ENCODE measurements at places on chromosomes 1 and 21.
A peak's percentile ranks its signal among the peaks of the same experiment; 100 is the strongest.

GRCh38 chr1:25810341-25811299 is 9.1 kb upstream of the MTFR1L start:
- DNase-seq, result peak; percentile 73

- DNase-seq, result no peak
Measured at GRCh38 chr1:52164604-52165003, 22.7 kb downstream of the ZFYVE9 start.

DNA sequence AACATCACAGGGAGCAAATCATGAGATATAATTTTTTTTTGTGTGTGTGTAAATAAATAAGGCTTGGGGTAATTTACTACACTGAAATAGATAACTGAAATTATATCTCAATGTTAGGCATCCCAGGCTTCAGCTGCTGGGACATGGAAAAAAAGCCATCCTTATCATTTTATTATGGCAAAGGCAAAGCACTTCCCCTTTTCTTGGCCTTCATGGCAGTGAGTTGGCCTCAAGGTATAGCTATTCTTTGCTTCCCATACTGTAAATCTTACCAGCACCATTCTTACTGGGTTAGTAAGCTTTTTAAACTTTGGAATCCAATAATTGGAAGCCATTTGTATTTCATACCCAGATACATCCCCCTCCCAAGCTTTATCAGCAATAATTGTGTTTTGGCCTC is 29.0 kb downstream of the RBM11 start:
- DNase-seq, result no peak

GRCh38 chr1:198892065-198892464 is 253.2 kb downstream of the PTPRC start:
- no peak for DNase-seq

- no peak for DNase-seq
Measured at GRCh38 chr1:27574871-27575831, 28.8 kb downstream of the AHDC1 start.

- no peak for DNase-seq
Measured at GRCh38 chr21:10616535-10616934, 95.2 kb downstream of the TPTE start.

GRCh38 chr1:204150702-204151551 is 917 bp downstream of the ETNK2 start:
- DNase-seq, result no peak

- DNase-seq, result no peak
Measured at GRCh38 chr1:237901299-237901934, 10.7 kb upstream of the ZP4 start.

- DNase-seq, result no peak
Measured at GRCh38 chr1:70436622-70437251, 25.7 kb downstream of the CTH start.

DNA sequence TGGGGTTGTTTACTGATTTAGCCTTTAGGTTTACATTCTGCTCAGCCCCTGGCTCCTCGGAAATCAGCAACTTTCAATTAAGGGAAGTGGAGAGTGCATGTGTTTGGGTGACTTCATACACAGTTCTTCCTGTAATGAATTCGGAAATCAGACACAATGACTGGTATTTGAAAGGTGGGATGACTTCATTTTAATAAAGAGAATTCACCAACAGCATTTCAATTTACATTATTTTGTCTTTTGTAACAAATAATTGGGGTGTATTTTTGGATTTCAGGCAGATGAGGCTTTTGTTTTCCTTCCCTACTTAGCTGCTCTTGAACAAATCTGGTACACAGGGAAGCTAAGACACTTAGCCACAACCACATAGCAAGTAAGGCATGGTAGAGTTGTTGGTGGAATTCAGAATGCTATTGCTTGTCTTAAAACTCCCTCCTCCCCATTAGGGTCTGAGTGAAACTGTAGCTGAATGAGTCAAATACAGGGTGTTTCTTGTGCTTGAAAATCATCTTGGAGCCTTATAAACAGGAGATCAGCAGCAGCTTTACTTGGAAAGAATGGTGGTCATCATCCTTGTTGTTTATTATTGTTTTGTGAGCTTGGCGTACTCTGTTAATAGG is 917 bp downstream of the STX12 start:
- no peak for DNase-seq

GRCh38 chr1:20280341-20280740 is 10.3 kb upstream of the VWA5B1 start:
- no peak for DNase-seq

- no peak for DNase-seq
Measured at GRCh38 chr1:238296371-238296770, 405.6 kb upstream of the ZP4 start.
